ENCODE measurements at places on chromosomes 2 and 18. TPM values are rescaled to one million over a fixed set of nuclear protein-coding genes. Genes with fewer than 3 reads are reported as not detected.

- H3K36me3 ChIP-seq, result no peaks in the 10 kb centered on the region
- H3K27me3 ChIP-seq, result peaks cover 4% of the 10 kb centered on the region
- H3K27ac ChIP-seq, result no peak overlapping the region
- no peaks in the 10 kb centered on the region for H3K4me1 ChIP-seq
- no peak for DNase-seq
- no peak overlapping the region for H3K4me3 ChIP-seq
Measured at GRCh38 chr2:137968477-137969417, 4.5 kb downstream of the HNMT start.

DNA sequence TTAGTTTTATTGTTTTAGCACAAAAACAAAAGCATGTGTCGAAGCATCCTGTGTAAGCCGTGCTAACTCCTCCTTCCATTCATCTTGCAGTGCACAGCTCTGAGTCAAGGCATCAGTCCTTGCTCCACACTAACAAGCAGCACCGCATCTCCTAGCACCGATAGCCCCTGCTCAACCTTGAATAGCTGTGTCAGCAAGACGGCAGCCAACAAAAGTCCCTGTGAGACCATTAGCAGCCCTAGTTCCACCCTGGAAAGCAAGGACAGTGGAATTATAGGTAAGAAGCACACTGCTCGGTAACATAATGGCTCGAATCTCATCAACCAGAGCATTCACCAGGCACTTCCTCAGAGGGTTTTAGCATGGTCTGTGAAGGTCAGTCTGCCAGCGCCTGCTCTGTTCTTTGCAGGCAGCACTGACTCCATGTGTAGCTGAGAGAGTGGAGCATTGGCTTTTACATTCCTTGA is 136.2 kb downstream of the WDSUB1 start:
- no peak overlapping the region for H3K4me3 ChIP-seq
- peaks cover 25% of the 10 kb centered on the region for H3K4me1 ChIP-seq
- H3K27ac ChIP-seq, result no peak overlapping the region
- H3K27me3 ChIP-seq, result peaks cover 3% of the 10 kb centered on the region
- H3K36me3 ChIP-seq, result no peaks in the 10 kb centered on the region

DNA sequence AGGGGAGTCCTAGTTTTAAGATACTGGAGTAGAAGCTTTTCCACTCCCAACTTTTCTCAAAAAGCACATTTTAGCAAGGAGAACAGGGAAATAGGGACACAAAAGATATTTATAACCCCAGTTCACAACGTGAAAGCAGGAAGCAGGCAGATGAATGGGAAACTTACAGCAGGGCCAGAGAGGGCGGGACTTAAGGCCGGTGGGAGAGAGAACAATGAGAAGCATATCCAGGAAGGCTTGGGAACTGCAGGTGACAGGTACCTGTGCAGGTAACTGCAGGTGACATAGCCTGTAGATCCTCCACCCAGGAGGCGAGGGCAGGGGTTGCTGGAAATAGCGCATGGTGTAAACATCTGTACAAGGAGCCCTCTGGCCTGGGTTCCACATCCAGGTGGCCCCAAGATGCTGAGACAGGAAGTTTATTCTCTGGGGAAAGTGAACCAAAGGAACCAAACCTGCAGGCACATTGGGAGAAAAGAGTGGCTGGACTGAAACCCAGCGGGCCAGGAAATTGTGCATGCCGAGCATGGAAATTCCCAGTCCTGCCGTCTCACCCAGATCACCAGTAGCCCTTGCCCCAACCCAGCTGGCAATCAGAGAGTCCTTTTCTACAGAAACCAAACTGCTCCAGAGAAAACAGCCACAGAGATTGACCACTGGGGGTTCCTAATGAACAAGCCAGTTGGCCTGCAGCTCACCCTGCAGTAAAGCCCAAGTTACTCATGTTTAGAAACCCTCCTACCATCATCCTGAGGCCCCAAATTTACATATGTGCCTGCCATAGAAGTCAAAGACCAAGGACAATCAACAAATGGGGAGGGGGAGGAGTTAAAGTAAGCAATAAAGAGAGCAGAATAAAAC is 24.3 kb upstream of the COL6A3 start:
- no peak overlapping the region for H3K27ac ChIP-seq
- no peak overlapping the region for H3K4me3 ChIP-seq
- H3K27me3 ChIP-seq, result no peaks in the 10 kb centered on the region
- H3K36me3 ChIP-seq, result peaks cover 3% of the 10 kb centered on the region
- no peak for DNase-seq

GRCh38 chr2:12856934-12857601 is 140.3 kb downstream of the TRIB2 start:
- H3K27me3 ChIP-seq, result no peaks in the 10 kb centered on the region
- no peak overlapping the region for H3K4me3 ChIP-seq
- DNase-seq, result peak; percentile 31
- H3K36me3 ChIP-seq, result no peaks in the 10 kb centered on the region

DNA sequence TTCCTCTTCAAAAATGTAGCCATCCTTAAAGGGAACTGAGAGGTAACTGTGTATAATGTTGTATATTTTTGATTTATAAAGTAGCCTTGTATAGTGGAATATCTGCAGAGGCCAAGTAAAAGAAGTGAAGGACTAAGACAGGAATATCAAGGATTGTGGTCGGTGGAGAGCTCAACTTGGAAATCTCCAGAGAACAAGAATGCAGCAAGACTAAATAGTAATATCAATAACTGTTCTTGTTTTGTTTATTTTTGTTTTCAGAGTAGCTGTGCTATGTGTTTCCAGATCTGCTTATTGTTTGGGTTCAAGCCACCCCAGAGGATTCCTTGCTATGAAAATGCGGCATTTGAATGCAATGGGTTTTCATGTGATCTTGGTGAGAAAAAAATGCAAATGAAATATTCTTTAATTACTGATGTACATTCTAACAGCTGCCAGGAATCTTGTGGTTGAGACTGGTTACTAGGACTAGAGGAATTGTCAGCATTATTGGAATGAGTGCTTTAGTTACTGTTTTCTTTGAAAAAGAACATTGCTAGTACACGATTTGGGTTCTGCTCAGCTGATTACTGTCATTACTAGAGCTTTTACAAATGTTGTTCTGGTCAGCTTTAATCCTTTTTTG is 25.0 kb downstream of the FASTKD2 start:
- peaks cover 26% of the 10 kb centered on the region for H3K36me3 ChIP-seq
- H3K27ac ChIP-seq, result no peak overlapping the region
- no peaks in the 10 kb centered on the region for H3K4me1 ChIP-seq
- H3K4me3 ChIP-seq, result no peak overlapping the region
- DNase-seq, result no peak

- no peaks in the 10 kb centered on the region for H3K36me3 ChIP-seq
- no peak overlapping the region for H3K27ac ChIP-seq
- DNase-seq, result no peak
- peaks cover 19% of the 10 kb centered on the region for H3K27me3 ChIP-seq
Measured at GRCh38 chr18:47418746-47419145, 167.3 kb upstream of the SKOR2 start.

Gene NAT8
- total RNA-seq, result not detected

Gene POMC
- total RNA-seq, result 4.6 TPM

Gene CCDC74B
- 3.7 TPM for total RNA-seq

Gene LCT
- total RNA-seq, result 0.07 TPM

Gene TWIST2
- not detected for total RNA-seq

Gene KLHL14
- not detected for total RNA-seq

Gene DSC2
- total RNA-seq, result not detected

Gene TTC21B
- total RNA-seq, result 22.6 TPM

Gene TLX2
- 0.10 TPM for total RNA-seq

Gene C2orf15
- total RNA-seq, result 1.4 TPM

Gene SERPINB3
- total RNA-seq, result not detected
